ENCODE measurements at places on chromosomes 11 and 22.

DNA sequence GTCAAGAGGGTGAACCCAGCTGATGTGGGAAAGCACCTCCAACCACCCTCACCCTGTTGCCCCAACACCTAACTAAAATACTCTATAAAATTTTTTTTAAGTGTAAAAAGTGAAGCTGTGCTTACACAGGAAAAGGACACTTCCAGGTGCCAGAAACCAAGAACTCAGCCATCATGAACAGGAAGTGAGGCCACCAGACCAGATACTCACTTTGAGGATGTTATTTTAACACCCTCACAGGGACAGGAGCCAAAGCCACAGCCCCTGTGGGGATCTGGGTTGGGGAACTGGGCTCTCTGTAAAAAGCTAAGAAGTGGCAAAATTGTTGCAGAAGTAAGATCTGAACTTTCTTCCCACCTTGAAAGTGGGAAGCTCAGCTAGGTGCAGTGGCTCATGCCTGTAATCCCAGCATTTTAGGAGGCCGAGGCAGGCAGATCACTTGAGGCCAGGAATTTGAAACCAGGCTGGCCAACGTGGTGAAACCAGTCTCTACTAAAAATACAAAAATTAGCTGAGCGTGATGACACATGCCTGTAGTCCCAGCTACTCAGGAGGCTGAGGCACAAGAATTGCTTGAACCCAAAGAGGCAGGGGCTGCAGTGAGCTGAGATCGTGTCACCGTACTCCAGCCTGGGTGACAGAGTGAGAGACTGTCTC is 3.8 kb downstream of the RSPH14 start:
- no peak for DNase-seq

GRCh38 chr11:94062360-94062759 is 41.2 kb downstream of the HEPHL1 start:
- no peak for DNase-seq

- no peak for DNase-seq
These were observed 52.3 kb downstream of the GAB4 start for GRCh38 chr22:16955678-16956210.

- no peak for DNase-seq
These were observed 61.3 kb upstream of the CREB3L1 start for GRCh38 chr11:46216019-46216764.
